Activated T-cell treated with anti-CD3 and anti-CD28 coated beads for 24 hours (primary cell): ENCODE measurements at places on chromosomes 16 and 17.

- DNase-seq: no peak
These were observed 5.4 kb upstream of the TOP2A start for GRCh38 chr17:40422990-40423633.

DNA sequence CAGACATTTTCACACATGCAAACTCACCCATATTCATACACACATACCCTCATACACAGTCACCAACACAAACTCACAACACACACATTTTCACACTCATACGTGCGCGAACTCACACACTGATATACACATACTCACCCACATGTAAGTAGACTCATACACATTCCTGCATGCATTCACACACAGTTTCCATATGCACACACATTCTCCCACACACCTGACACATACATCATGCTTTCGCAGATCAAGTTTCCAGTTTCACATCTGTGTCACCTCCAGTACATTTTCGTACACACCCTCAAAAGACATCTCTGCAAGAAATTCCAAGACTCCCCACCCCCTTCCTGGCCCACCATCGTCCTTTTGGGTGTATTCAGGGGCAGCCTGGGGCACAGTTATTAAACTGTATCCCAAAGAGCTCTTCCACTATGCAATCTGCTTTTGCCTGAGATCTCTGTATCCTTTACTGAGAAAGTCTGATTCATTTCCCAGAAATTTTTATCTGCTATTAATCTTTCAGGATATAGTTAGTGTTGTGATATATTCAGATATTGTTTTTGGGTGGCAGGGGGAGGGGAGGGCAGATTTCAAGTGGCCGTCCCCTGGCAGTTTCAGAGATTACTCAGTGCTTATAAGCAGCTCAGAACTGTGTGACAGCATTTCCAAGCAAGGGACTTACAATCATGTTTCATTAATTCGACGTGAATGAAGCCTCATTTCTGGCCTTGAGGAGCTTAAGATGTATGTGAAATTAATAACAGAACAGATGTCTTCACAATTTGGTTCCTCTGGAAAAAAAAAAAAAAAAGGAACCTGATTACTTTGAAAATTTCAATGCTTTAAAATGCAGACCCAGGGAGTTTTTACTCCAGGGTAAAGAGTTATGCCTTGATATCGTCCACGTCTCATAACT, 35.3 kb upstream of the MMP2 start:
- DNase-seq: no peak

DNA sequence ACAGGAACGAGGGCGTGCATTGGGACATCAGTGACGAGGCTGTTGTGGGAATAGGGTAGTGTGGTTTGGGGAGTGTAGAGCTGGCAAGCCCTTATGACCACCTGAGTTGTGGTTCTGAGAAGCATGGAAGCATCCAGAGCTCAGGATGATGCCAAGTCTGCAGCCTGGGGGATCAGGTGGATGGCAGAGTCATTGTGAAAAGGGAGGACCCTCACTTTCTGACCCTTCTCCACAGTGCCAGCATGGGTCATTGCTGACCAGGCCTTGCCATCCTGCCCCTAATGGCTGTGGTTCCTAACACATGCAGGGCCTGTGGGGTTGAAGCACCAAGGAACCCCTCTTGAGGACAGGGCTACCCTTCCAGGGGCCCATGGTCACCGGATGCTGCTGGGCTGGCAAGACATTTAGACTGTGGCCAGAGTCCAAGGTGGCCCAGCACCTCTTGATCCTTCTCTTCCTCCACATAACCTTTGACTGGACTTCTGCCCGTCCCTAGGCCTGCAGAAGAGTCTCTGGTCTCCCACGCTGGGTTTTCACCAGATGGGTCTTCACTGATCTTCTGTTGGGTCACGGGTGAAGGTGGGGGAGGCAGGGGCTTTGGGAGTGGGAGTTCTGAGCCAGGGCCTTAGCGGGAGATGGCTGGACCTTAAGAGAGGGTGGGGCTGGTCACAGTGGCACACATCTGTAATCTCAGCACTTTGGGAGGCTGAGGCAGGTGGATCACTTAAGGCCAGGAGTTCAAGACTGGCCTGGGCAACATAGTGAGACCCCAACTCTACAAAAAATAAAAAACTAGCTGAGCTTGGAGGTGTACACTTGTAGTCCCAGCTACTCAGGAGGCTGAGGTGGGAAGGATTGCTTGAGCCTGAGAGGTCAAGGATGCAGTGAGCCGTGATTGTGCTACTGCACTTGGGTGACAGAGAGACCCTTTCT, 2.0 kb upstream of the PLA2G15 start:
- no peak for DNase-seq

GRCh38 chr16:49488740-49489525, 115.3 kb downstream of the C16orf78 start:
- no peak for DNase-seq

DNA sequence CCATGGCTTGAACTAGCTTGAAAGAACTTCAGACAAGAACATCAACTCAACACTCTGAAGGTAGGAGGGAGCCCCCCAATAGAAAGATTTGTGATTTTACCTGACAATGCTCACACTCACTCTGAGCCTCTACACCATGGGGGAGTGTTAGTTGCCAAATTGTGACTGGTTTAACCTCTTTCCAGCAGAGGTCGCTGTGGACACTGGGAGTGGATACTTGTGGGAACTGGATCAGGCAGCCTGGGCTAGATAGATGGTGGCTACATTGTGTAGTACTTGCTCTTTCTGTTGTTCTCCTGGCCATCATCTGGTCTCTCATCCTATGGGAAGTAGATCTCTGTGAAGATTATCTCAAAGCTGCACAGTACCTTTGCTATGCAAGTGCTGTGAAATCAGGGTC, 2.9 kb downstream of the SMPD3 start:
- no peak for DNase-seq

GRCh38 chr17:68131456-68131855, 95.9 kb downstream of the KPNA2 start:
- no peak for DNase-seq

DNA sequence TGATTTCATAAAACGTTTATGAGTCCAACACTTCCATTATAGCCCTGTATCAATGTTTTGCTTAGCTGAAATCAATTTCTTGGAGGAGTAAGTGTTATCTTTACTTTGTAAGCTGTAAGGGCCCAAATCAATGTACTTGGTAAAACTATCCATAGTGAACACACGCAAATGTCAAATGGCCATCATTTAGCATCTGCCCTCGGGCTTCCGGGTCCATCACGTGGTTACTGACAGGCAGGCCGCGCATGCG, 687 bp upstream of the NARF start:
- DNase-seq: no peak

- DNase-seq: peak; percentile 42
These were observed 8.8 kb upstream of the CEP112 start for GRCh38 chr17:66200685-66201092.

- DNase-seq: no peak
These were observed 2.4 kb upstream of the COX6A2 start for GRCh38 chr16:31430380-31431052.

DNA sequence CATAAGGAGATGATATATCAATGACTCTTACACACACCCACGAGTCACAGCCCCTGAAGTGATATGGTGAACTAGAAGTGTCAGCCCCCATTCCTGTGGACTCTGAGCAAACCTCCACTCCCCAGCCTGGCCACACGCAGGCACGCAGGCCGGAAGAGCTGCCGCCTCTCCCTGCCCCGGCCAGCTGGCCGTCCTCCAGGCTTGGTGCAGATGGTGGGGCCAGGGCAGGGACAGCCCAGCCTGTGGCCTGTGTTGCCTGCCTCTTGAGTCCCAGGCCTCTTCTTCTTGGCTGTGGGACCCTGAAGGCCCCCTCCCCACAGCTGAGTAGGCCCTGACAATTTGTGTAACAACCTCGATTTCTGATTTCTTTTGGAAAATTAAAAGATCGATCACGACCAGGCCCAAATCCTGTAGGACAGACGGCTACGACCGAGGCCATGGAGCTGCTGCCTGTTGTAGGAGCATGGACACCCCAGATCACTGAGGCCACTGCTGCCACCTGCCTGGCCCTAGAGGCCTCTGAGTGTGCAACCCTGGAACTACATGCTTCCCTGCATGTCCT, 10.0 kb upstream of the MPRIP start:
- DNase-seq: no peak

- no peak for DNase-seq
These were observed 17.3 kb downstream of the CASKIN1 start for GRCh38 chr16:2179107-2179501.

DNA sequence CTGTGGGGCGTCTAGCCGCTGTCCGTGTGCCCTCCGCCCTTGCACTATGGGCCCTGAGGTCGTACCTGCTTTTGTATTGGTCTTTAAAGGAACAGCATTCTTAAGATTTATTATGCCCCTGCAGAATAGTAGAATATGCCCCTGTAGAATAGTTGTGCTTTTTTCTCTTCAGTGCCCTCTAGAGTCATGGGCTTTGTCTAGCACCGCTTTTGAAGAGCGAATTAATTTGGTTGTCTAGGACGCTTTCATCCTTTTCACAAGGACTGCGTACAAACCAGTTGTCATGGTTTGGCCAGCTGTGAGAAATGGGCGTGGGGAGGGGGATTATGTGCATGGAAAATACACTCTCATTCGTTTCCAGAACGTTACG, 621 bp downstream of the CEP95 start:
- peak; percentile 22 for DNase-seq

- DNase-seq: no peak
These were observed 24.5 kb upstream of the MILR1 start for GRCh38 chr17:64424324-64424849.

- no peak for DNase-seq
These were observed 19.8 kb downstream of the GTF3C1 start for GRCh38 chr16:27529962-27530361.

GRCh38 chr16:11224096-11224893, 31.7 kb downstream of the SOCS1 start:
- peak; percentile 57 for DNase-seq

DNA sequence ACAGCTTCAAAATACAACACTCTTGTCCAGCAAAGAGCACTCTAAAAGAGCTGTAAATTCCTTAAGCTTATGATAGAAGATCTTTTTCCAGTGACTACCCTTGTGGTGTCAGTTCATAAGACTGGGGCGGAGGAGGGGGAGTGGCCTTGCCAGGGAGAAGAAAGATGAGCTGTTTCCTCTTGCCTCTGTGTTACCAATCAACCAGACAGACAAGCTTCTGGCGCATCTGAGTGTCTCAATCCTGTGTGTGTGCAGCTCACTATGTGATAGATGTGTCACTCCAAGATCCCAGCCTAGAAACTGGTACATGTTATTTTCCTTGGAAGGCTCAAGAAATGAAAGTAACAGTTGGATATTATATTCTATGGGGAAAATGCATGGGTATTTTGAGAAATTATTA, 167.4 kb upstream of the CACNG3 start:
- no peak for DNase-seq

DNA sequence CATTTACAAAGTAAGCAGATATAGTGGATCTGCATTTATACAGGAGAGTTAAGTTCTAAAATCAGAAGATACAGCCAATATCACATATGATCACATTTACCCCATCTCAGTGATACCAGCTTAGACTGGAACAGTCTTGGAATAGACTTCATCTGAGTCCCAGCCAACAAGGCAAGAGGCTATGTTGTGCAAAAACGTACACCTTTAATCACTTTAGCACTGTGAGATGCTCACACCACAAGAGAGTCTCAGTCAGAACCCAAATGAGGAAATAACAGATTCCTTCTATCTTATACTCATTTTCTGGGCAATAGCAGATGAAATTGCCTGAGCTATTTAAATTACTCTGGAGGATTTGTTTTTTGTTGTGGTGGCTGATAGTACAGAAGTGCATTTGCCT, 145.6 kb downstream of the ANKFN1 start:
- DNase-seq: no peak

DNA sequence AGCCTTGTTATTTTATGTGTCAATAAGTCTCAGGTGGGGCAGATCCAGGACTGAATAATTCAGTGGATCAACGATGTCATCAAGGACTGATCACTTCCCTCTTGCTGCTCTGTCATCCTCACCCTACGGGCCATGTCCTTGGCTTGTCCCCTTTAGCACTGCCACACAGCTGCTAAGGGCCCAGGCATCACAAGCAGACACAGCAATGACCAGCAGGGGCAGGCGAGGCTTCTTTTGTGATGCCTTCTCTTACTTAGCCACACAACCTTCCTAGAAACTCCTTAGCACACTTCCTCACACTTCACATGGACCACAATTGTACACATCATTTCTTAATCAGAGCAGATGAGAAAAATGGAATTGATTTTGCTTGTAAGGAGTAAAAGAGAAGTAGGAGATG, 356.3 kb upstream of the SOX9 start:
- DNase-seq: no peak

DNA sequence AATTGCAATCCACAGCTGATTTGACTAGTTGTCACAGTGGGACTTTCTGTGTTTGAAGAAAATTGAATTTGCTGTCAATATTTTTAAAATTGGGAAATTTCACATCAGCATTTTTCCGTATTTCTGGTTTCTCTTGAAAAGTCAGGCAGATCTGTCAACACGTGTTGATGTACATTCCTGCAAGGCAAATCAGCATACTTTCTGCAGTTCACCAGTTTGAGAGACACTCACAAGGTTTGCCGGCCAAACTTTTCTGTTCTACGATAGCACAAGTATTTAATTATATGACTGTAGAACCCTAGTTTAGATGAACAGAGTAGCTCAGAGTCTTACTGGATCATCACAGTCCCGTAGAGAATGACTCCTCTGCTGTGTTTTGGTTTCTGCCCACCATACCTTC, 102.0 kb downstream of the ADAMTS18 start:
- DNase-seq: no peak

DNA sequence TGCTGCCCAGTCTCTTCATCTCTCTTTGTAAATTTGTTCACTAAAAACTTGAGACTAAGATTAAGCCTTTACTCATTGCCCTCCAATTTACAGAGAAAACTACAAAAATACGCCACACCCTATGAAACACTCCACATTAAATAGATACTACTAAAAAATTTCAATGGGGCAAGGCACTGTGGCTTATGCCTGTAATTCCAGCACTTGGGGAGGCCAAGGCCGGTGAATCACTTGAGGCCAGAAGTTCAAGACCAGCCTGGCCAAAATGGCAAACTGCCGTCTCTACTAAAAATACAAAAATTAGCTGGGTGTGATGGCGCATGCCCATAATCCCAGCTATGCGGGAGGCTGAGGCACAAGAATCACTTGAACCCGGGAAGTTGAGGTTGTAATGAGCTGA, 3.8 kb downstream of the UBE2O start:
- no peak for DNase-seq

- DNase-seq: no peak
These were observed 169.0 kb upstream of the IRX6 start for GRCh38 chr16:55154956-55155355.

DNA sequence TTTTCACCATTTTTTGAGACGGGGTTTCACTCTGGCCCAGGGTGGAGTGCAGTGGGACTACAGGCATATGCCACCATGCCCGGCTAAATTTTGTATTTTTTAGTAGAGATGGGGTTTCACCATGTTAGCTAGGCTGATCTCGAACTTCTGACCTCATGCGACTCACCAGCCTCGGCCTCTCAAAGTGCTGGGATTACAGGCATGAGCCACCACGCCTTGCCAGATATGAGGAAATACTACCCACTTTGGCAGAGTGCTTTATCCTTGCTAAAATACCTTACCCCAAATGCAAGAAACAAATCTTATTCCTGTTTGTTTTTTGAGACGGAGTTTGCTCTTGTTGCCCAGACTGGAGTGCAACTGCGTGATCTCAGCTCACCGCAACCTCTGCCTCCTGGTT, 62.9 kb upstream of the MGAT5B start:
- no peak for DNase-seq
